ENCODE measurements at places on chromosomes 5 and 9.
A peak's percentile ranks its signal among the peaks of the same experiment; 100 is the strongest.

GRCh38 chr9:122815544-122815943, 12.8 kb downstream of the PDCL start:
- DNase-seq: no peak

GRCh38 chr9:103669296-103669695, 424.8 kb upstream of the SMC2 start:
- DNase-seq: no peak

- no peak for DNase-seq
Observed at GRCh38 chr5:14757850-14758249, 93.3 kb downstream of the OTULIN start.

DNA sequence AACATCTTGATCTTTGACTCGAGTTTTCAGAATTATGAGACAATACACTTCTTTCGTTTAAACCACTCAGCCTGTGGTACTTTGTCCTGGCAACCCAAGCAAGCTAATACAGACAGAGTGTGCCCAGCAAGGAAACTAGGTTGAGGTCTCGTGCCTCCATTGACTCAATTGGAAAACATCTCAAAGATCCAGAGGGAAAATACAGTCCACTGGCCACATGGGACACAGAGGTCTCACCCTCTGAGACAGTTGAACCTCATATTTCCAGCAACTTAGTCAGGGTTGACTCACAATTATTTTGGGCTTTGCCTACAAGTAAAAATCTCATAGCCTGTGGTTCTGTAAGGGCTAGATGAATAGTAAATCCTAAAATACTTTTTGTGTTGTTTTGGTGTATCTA, 631.5 kb downstream of the MTRR start:
- no peak for DNase-seq

DNA sequence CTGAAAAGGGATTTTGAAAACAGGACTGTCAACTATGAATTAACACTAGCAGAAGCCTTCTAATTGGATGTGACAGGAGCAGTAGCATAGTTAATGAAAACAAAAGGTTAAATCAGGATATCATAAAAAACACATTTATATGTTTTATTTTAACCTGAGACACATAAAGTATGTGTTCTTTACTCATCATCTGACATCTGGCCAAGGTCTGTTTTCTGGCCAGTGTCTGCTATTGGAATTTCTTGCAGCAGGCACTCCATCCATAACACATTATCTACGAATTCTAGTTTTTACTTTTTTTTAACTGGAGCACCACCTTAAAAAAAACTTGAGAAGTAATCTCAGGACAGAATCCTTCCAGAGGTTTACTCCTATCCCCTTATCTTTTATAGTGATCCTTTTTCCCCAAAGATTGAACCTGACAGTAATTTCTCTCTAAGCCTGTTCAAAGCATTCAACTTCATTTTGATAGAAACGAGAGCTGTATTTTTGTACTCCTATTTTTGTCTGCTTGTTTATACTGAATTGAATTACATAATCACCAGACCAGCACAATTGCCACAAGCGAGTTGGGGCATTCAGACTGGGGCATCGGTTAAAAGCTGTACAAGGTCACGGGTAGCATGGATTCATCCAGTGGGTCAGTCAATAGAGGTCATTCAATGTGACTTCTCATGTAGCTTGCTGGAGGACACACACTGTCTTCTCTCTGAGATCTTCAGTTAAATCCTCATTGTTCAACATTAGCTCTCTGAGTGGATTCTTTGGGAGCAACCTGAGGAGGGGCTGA, 205.6 kb upstream of the CLINT1 start:
- DNase-seq: no peak

GRCh38 chr9:121853617-121854395, 202.4 kb downstream of the DAB2IP start:
- DNase-seq: no peak

- no peak for DNase-seq
Observed at GRCh38 chr5:148791696-148792095, 34.7 kb upstream of the ADRB2 start.

GRCh38 chr5:36739751-36740221, 133.4 kb downstream of the SLC1A3 start:
- DNase-seq: peak; percentile 30

DNA sequence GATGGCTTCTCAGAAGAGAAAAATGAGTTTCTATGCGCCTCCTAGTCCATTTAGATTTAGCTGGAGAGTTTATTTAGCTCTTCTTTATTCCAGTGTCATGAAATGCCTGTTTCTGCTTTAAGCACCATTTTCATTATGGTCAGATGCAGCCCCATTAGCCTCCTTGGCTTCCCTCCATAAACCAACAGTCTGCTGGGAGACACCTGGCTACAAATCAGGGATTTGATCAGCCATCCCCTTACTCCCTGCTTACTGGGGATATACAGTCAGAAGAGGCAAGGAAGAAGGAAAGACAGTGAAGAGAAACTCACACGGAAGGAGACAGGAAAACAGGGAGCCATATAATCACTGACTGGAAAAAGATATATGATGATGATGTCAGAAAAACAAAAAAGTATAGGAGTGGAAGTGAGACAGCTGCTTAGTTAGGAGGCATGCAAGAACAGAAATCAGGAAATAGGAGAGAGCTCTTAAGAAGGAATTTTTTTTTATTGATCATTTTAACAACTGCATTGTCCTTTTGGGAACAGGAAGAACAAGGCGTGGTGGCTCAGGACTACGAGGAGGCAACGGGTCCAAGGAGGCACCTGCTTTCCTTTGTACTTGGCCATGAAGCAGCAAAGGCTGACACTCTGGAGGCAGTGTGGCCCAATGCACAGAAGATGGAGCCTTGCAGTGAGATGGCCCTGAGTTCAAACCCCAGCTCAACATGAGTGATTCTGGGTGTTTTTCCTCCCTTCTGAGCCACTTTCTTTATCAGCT, 56.1 kb downstream of the MED27 start:
- no peak for DNase-seq

DNA sequence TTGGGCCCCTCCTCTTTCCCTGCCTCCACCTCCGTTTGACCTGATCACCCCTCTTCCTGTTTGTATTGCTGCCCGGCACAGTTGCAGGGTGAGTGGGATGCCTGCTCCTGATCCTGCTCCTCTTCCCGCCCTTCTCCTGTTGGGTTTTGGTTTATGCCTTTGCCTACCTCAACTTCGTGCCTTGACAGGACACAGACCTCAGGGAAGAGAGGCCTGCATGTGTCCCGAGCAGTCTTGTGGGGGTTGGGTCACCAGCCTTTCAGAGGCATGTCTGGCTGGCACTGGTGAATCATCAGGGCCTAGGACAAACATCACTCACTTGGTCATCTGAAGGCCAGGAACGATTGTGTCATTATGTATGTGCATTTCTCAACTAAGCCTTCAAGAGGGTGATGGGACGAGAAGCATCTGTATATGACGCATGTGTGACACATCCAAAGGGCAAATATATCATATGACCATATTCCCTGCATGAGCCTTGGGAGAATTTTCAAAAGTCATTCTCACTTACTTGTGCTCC, 56.9 kb downstream of the NPR3 start:
- DNase-seq: peak; percentile 31

GRCh38 chr9:78678877-78679276, 382.0 kb downstream of the PSAT1 start:
- DNase-seq: no peak

DNA sequence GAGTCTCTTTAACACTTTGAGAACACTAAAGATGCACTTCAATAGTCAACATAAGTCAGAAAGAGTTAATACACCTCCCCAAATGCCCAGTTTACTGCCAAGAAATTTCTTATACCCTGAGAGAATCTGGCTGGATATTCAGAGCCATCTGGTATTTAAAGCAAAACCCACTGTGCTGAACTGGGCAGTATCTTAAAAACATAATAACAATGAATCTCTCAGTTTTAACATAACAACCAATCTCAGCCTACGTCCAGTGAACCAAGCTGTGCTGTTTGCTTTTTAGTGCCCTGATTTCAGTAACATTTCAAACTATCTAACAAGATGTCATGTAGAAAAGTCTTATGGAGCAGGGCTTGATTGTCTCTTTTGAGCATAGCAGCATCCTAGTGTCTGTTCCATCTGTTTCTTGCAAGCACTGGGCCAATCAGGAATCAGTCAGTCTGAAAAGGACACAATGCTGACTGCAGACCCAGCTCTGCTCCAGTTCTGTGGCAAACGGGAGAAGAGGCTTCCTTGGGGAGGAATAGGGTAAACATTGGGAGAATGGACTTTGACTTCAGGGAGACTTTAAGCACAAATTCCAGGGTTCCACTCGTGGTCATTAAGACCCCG, 43.6 kb upstream of the FAM81B start:
- DNase-seq: no peak

DNA sequence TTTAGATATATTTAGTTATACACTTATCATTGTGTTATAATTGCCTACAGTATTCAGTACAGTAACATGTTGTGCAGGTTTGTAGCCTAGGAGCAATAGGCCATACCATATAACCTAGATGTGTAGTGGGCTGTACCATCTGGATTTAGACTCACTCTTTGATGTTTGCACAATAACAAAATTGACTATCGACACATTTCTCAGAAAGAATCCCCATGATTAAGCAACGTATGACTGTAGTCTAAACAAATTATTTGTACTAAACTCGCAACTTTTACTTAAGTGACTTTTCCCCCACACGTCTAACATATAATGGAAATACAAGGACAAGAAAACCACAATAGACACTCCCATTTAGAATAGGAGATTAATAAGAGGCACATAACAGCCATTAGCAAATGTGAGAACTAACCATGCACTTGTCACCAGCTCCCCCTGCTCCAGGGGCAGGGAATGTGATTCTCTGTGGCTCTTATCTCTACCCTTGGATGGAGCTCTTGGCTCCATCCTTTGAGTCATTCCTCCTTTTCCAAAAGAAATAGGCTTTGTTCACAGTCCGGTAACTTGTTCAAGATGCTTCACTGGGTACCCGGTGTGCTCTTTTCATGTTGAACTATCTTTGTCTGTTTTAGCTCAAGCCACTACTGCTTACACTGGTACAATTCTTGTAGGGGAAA, 8.7 kb upstream of the B4GALT1 start:
- no peak for DNase-seq

DNA sequence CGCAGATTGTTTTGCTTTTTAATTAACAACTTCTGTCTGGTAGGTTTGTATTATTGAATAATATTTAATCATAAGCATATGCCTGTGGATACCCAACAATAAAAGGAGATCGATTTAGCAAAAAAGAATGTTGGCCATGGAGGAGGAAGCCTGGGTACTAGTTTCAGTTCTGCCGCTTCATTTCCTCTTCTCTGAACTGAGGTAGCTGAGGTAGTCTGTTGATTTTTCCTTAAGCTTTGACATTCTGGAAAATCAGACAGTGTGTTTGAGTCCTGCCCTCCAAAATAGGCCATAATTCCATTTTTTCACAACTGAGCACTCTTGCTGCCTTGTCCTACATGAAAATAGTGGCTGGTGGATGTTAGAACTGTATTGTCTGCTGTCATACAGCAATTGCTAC, 6.0 kb upstream of the GPR21 start:
- DNase-seq: no peak

GRCh38 chr5:52709167-52709925, 78.4 kb upstream of the ITGA1 start:
- no peak for DNase-seq

DNA sequence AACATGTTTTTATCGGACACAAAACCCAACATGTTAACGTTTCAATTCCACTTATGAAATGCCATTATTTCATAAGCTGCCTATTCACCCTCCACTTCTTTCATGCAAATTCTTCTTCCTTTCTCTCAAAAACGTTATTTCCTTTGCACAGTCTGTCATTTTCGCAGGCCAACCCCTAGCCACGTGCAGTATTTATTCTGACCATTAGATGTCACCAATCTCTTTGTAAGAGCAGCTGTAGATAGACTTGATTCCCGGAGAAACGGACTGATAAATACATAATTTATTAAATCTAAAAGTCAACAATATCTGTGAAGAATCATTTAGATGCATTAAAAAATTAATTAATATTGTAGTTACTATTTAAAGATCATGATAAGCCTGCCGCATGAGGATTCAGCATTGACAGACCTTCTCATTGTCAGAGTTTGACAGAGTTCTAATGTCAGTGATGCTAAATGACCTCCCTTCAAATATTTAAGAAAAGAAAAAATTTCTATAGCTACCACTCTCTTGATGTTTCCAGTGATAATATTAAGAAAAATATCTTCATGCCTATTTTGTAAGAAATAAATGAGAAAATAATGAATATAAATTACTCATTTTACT, 933.6 kb downstream of the CDH12 start:
- DNase-seq: peak; percentile 21

- no peak for DNase-seq
Observed at GRCh38 chr5:2298781-2299180, 416.1 kb upstream of the IRX4 start.

DNA sequence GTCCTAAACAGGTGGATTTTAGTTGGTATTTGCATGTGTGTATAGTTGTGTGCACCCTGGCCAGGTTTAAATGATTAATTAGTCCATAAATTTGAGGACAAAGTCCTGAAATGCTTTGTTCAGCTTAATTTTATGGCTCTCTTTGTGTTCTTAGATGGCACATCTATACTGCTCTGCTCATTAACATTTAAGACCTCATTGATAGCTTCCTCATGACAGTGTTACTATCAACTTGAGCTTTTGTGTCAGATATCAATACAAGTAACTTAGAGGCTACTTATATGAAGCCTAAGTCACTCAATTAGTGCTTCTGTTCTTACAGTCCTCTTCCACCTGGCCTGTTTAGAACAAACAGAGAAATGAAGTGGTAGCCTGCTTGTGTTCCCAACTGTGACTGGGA, 240.9 kb downstream of the TRPM3 start:
- no peak for DNase-seq

DNA sequence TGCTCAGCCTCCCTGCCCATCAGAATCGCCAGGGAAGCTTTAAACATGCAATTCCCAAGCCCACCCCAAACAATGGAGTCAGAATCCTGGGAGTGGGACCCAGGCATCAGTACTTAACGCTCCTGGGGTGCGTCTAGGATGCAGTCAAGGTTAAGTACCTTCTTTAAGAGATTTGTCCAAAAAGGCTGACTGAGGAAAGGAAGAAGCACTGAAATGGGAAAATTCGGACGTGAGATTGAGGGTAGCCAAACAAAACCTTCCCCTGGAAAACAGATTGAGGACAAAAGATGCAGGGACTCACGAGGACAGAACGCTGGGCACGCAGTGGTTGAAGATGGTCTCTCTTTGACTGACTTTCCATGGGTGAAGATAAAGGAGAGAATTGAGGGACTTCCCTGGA, 143.5 kb downstream of the MTX3 start:
- no peak for DNase-seq

DNA sequence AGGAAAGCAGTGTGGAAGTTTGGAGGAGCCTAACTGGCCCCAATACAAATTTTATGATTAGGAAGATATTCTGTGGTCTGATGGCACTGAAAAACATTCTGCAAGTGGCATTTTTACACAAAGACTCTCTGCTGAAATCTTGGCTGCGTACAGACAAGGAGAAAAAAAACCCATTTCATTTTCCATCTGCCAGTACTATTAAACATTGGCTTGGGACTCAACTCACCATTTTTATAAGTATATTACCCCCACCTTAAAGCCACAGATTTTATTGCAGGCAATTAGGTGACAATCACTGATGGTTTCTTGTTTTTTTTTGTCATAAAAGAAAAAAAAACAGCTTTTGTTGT, 206.9 kb downstream of the PTTG1 start:
- DNase-seq: no peak

All from T47D (cell line).